H1 (cell line): ENCODE measurements at places on chromosomes 12 and 14. TPM values are rescaled to one million over a fixed set of nuclear protein-coding genes. Genes with fewer than 3 reads are reported as not detected.

Gene OVCH1
- not detected in 2 replicates for polyA plus RNA-seq

Gene LMNTD1
- not detected in 2 replicates for polyA plus RNA-seq

Gene PARPBP
- polyA plus RNA-seq = 5.3 and 10.9 TPM in 2 replicates

Gene C3AR1
- polyA plus RNA-seq = not detected in 2 replicates

Gene RPS6KL1
- polyA plus RNA-seq = 9.4 and 9.8 TPM in 2 replicates

Gene CLEC9A
- polyA plus RNA-seq = not detected in 2 replicates

Gene LRRC10
- polyA plus RNA-seq = not detected in 2 replicates

Gene TMEM179
- polyA plus RNA-seq = 4.0 and 4.6 TPM in 2 replicates

Gene ANO4
- polyA plus RNA-seq = 0.67 and 1.1 TPM in 2 replicates

Gene NYNRIN
- polyA plus RNA-seq = 15.2 and 18.4 TPM in 2 replicates

Gene RHEBL1
- polyA plus RNA-seq = 8.1 and 9.4 TPM in 2 replicates
